Amniotic epithelial cell (primary cell): ENCODE measurements at places on chromosomes 5 and 9.

DNA sequence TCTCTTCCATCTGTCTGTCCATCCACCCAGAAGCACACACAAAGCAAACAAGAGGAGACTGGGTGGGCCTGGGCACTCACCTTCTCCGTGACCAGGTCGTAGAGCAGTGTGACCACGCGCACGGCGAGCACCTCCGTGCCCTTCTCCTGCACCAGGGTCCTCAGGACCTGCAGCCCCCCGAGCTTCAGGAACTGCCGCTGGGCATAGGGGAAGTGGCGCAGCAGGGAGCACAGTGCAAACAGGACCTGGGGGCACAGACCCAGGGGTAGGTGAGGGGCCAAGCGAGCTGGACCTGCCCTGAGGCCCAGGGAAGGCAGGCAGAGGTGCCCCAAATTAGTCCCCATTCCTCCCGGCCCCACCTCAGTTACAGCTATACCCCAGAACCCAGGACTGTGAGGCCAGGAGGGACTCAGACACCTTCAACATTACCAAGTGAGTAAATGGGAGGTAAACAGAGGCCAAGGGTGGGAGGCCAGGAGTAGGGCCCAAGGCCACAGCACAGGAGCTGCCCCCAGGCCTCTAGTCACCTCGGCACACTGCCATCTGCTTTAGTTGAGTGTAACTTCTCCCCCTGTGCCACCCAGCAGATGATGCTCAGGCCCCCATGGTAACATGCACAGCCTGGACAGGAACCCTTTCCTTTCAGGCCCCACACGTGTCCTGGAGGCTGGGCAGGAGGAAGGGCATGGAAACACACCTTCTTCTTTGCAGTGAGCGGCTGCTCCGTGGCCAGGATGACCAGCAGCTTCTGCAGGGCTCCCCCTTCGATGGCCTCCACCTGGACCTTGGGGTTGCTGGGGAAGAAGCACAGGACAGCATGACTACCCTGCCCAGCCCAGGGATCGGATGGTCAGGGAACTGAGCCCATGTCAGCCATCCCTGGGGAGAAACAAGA is 76.2 kb upstream of the LRRTM2 start:
- no peak for DNase-seq

DNA sequence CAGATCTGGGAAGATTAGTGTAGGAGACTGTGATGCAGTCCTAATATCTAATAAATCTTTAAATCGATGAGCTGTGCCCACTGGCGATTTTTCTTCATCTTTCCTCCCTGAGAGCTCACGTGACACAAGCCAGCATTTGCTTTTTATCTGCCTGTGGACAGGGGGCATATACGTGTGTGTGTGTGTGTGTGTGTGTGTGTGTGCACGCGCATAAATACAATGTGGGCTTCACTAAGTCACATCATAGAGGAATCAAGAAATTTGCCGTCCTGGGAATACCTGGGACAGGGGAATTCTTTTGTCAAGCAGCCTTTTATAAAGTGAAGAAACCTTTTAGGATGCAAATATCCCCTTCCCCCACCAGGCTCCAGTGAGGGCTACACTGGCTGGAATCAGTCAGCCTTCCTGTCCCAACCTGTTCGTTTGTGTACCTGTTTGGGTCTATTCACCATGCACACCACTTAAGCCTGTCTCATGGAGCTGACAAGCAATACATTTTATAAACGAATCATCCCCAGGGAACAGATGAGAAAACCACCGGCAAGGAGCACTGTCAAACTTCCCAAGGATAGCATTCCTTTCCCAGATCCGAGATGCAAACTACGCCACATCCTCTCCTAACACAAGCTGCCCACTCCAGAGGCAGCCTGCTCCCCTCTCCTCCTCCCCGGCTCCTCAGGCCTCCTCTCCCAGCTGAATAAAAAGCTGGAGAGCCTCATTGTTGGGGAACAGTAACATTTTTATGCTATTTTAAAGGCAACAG is 2.7 kb downstream of the EPB41L4B start:
- no peak for DNase-seq

GRCh38 chr9:114804505-114804904 is 1.3 kb downstream of the TNFSF15 start:
- peak; percentile 91 for DNase-seq

- no peak for DNase-seq
Measured at GRCh38 chr9:89744730-89745129, 139.9 kb downstream of the GADD45G start.

- DNase-seq: peak; percentile 6
Measured at GRCh38 chr5:145680169-145680568, 155.0 kb downstream of the PRELID2 start.

GRCh38 chr9:71096421-71097108 is 24.9 kb downstream of the TRPM3 start:
- no peak for DNase-seq

- DNase-seq: no peak
Measured at GRCh38 chr9:3692606-3693005, 166.8 kb upstream of the RFX3 start.

GRCh38 chr5:173327084-173327947 is 898 bp downstream of the STC2 start:
- peak; percentile 50 for DNase-seq

GRCh38 chr9:20478786-20479185 is 143.5 kb downstream of the MLLT3 start:
- no peak for DNase-seq

DNA sequence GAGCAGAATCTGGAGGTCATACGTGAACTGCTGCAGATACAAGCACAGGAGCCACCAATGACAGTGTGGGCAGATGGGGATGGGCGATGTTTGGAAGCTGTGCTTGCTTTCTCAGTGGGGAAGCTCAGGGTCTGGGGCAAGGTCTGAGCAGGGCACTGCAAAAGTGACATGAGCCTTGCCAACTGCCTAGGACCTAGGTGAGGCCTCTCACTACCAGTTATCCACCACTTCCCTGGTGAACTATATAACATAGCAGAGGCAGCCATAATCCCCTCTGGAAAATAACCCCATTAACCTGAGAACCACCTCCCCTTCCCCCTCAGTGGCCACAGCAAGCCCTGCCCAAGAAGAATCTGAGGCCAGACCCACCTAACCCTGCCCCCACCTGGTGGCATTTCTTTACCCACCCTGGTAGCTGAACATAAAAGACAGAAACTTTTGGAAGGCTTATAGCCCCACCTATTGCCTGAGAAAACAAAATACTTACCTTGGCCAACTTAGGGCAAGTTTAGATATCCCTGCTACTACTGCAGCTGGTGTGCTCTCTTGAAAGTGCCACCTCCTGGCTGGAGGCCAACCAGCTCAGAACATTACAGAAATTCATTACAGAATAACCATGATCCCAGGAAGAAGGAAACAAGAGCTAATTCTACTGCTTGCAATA is 18.8 kb upstream of the SPEF2 start:
- peak; percentile 12 for DNase-seq
